ENCODE measurements at places on chromosomes 2 and 18.

DNA sequence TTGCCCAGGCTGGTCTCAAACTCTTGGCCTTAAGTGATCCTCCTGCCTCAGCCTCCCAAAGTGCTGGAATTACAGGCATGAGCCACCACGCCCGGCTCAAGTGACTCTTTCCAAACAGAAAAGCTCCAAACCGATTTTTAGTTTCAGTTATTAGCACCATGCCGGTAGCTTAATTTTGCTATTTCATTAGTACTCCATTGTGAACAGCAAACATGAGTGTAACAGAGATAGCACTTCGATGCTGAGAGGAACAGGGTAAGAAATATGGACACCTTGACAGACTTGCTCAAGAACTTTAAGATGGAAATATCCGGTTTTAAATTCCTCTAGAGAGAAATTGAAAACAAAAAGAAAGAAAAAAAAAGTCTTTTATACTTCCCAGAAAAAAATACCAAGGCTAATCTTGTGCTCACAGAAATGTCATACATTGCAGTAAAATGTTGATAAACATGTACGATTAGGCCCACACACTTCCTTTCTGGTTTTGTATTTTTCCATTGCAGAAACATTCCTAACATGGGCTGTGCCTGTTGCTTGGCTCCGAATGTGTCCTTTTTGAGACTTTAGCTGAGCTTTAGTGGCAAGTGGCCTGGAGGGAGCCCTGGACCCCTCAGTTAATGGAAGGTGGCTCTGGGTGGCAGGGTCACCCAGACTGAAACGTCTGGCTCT is 18.3 kb downstream of the FHL2 start:
- no peak for DNase-seq

DNA sequence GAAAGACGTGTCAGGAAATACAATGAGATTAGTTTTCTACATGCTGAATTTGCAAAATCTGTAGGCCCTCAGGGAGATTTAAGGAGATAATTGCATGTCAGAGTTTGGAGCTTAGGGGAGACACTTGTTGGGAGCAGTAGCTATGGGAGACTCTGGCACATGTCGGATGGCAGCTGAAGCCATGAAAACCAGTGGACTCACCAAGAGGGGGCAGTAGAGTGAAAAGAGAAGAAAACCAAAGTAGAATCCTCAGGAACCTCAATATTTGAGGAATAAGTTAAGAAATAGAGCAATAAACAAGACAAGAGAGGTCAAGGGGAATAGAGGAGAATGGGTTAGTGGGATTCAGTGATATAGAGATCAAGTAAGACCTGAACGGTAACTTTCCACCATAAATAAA is 24.8 kb downstream of the RUFY4 start:
- DNase-seq: no peak

GRCh38 chr18:13374468-13375301 is 156.1 kb downstream of the LDLRAD4 start:
- DNase-seq: no peak

DNA sequence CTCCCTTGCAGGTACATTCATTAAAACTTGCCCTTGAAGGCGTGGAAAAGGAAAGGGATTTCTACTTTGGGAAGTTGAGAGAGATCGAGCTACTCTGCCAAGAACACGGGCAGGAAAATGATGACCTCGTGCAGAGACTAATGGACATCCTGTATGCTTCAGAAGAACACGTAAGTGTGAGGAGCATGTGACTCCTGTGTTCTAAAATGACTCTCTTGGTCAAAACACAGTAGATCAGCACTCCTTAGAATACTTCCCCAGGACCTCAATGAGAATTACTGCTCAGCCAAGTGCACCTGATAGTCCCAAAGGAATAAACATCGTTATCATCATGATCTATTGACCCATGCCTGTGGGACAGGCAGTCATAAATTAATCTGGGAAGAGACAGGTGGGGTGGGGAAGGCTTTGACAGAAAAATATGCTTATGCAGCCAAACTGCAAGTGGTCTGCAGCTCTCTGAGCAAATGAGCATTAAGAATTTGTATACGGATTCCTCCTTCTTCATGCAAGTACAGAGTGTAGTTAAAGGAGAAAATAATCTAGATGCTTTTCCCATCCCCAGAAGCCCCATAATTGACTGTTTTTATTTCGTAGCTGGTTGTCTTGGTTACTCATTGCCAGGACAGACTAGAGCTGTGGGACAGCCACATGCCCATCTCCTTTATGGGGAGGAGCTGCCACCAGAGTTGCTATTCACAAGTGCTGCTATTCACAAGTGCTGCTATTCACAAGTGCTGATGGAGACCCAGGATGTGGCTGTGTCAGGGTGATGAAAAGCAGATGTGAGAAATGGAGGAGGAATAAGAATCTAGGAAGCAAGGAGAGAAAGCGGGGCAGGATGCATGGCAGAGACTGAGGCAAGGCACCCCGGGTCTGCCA is 91.0 kb downstream of the MAPRE2 start:
- DNase-seq: no peak

DNA sequence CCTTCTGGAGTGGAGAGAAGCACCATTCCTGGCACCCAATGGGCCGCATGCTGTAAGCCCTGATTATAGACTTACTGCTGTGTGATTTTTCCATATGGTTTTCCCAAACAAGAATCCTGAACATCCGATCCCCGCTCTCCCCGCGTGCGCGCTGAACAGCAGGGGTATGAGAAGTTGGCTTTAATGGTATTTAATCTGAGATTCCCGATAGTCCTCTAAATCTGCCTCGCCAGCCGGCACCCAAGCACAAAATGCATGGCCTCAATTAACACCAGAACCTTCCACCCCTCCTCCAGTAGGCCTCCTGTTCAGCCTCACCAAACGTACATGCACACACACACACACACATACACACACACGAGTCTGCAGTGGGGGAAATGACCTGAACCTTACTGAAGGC is 480.3 kb downstream of the BCL11A start:
- DNase-seq: no peak

GRCh38 chr2:65495251-65495877 is 63.0 kb upstream of the SPRED2 start:
- no peak for DNase-seq

DNA sequence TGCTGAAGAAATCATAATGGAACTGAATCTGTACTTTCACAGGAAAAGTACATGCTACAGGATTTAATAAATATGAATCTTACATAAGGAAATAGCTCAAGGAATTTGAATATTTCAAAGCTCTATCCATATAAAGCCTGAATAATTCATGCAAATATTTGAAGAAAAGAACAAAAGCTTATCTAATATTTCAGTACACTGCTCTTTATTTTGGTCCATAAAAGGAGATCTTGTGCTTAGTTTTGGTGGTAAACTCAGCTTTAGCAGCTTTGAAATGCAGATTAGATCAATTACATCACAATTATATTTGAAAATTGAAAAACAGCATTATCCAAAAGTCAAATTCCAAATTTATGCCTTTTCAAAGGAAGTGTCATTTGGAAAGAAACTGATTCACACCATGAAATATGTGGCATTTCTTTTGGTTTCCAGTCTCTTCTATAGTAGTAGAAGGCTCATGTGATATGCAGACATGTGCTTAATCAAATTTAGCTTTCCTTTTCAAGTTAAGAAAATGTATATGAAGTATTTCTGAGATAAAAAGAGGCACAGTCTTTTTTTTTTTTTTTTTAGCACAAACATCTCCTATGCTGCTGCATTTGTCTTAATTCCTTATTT is 42.1 kb upstream of the MAP4K3 start:
- DNase-seq: no peak

GRCh38 chr2:72996117-72996502 is 75.4 kb downstream of the SFXN5 start:
- DNase-seq: peak; percentile 54

DNA sequence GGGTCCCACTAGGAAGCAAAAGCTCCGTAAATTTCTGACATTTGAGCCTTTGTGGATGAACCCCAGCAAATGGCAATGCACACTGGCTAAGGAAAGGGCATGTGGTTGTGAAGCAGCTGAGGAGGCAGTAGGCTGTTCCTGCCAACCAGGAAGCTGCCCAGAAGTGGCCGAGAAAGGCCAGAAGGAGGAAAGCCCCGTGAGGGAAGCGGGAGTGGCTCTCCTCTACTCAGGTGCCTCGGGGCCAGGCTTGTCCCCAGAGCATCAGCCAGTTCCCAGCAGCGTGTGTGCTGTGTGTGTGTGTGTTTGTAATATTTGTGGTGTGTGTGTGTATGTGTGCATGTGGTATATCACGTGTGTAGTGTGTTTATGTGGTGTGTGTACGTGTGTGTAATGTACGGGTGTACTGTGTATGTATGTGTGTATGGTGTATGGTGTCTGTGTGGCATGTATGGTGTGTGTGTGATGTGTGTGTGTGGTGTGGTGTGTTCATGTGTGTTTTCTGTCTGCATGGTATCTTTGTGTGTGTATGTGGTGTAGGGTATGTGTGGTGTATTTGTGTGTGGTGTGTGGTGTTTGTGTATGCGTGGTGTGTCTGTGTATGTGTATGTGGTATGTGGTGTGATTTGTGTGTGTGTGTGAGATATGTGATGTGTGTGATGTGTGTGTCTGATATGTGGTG is 90.6 kb downstream of the APOB start:
- DNase-seq: no peak

Data from spleen (tissue), 13 donors.